Activated CD4-positive, CD25-positive, alpha-beta regulatory T cell treated with anti-CD3 and anti-CD28 coated beads, Interleukin-2, amount 50 U/mL, for 72 hours (primary cell): ENCODE measurements at places on chromosomes 13 and 19.

GRCh38 chr19:44785993-44786392 lies 8.3 kb downstream of the CBLC start:
- DNase-seq: no peak

DNA sequence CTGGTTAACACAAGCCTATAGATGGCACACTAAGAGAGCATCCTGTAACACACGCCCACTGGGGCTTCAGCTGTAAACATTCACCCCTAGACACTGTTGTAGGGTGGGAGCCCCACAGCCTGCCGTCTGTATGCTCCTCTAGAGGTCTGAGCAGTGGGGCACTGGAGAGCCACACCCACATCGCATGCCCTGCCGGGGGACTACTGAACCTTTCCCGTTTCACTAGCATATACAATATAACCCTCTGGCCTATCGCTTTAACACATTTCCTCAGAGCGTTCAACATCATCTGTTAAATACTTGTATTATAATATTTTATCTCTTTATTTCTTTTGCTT lies 73.4 kb downstream of the PCDH9 start:
- no peak for DNase-seq

DNA sequence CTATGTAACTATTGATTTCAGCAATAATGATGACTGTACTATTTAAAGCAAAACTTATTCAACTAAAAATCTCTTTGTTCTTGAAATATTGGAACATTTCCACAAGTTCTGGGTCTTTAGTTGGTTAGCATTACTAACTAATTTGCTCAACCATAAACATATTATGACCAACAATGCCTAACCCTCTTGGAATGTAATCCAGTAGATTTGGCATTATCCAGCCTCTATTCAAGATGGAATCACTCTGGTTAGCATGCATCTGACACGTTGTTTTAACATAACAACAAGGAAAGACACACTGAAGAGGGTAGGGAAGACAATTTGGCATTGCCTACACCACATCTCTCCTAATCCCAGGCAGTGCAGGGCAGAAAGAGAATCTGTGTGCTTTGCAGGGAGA lies 941.3 kb upstream of the PCDH20 start:
- no peak for DNase-seq

GRCh38 chr13:37029617-37030016 lies 29.0 kb downstream of the EXOSC8 start:
- DNase-seq: no peak

- DNase-seq: no peak
Measured at GRCh38 chr19:39194832-39195542, 1.8 kb upstream of the NCCRP1 start.

- DNase-seq: no peak
Measured at GRCh38 chr19:2724148-2724557, 3.0 kb upstream of the DIRAS1 start.

DNA sequence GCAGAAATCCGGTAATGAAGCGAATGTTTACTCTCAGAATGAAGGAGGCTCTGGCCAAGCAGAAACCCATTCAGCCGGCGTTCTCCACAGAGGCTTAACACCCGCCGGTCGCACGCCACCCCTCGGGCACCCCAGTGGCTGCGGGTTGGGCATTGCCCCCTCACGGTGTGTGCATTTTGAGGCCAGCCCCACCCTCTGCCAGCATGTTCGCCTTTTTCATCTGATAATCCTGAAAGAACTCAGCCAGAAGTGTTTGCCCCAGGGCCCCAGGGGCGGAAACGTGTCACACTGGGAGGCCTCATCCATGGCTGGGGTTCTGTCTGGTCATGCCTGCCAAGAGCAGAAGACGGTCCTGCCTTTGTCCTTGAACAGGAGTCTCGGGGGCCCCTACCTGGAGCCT lies 34.2 kb downstream of the COMP start:
- no peak for DNase-seq

- no peak for DNase-seq
Measured at GRCh38 chr13:98835156-98835555, 82.7 kb upstream of the SLC15A1 start.

DNA sequence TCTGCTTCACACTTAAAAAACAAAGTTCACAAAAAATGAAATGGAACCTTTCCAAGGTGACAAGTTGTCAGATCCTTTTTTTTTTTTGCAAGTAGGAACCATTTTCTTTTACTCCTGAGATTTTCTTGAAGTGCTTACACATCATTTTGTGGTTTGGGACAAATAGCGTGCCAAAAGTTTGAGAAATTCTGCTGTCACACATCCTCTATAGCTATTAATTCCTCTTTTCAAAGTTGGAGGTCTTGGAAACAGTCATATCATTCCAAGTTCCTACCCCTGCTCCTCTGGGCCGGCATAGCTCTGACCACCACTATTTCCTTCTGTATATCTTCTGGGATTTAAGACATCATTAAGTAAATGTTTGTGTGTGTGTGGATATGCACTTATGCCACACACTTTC lies 421.6 kb upstream of the SLC10A2 start:
- DNase-seq: no peak

- DNase-seq: no peak
Measured at GRCh38 chr13:49357694-49358093, 86.2 kb downstream of the CAB39L start.

DNA sequence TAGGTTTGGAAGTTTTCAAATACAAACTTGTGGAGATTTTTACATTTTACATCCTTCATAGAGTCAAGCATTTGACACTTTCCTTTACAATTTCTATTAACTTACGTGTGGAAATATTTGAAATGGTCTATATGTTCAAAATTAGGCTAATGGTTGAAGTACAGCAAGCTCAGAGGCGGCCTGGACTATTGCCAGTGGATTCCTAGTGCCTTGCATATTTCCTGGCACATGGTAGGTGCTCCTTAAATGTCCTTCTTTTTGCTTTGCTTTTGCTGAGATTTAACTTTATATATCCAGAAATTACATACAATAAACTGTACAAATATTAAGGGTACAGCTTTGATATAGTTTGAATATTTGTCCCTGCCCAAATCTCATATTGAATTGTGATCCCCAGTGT lies 93.9 kb downstream of the UBL3 start:
- DNase-seq: no peak

DNA sequence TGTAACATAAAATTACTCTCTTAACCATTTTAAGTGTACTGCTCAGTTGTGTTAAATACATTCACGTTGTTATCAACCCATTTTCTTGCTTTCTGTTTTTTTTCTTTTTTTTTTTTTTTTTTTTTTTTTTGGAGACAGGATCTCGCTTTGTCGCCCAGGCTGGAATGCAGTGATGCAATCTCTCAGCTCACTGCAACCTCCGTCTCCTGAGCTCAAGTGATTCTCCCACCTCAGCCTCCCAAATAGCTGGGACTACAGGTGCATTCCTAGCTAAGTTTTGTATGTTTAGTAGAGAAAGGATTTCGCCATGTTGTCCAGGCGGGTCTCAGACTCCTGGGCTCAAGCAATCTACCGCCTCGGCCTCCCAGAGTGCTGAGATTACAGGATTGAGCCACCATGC lies 42.5 kb upstream of the C13orf42 start:
- DNase-seq: no peak

- no peak for DNase-seq
Measured at GRCh38 chr13:34416971-34417380, 525.1 kb upstream of the NBEA start.

DNA sequence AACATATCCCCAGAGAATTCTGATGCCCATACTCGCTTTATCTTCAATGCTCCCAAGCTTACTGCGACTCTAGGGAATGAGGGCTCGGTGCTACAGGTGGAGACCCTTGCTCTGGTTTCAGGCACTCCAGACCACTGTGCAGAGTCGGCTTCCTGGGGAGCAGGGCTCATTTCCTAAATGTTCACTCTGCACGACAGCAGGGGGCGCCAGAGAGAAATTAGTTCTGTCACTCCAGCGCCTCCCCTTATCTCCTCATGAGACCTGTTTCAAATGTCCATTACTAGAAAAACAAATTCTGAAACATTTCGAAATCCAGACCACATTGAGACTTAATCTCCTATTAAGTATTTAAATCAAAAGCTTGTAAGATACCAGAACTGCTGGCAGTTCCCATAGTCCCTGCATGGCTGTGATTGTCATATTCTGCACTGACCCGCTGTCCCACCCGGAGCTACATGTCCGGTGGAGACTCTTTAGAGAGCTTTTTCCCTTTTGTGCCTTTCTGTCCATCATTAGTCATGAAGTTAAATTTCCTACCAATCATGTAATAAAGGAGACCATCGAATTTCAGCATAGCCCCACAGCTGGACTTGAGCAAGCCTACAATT lies 22.4 kb downstream of the EPSTI1 start:
- peak; percentile 86 for DNase-seq

DNA sequence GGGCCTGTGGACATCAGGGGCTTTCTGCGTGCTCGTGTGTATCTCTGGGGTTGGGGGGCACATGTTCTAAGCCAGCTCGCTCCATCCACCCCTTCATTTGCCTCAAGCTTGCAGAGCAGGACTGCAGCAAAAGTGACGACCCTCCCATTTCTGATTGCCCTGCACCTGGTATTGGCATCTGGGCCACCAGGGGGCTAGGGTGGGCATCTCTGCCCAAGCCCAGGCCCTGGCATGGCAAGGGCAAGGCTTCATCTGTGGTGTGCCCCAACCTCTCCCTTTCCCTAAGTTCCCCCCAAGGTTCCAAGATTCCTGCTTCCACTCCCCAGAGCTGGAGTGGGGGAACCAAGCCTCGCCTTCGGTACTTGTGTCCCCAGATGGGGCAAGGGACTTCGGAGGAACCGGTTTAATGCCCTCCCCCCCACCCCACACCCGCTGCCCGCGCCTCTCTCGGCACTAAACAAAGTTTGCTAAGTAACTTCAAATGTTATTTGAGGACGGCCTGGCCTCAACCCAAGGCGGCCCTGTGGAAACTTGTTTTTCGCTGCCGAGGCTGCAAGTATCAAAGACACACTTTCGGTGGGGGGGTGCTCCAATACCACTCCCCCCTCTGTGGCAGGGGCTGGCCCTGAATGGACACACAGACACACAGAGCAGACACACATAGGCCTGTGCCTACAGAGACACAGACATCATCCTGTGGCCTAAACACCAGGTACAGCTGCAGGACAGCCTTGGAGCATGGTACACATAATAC lies 12.2 kb downstream of the NFIX start:
- DNase-seq: no peak

- no peak for DNase-seq
Measured at GRCh38 chr19:12985049-12985776, 10.1 kb upstream of the NFIX start.

DNA sequence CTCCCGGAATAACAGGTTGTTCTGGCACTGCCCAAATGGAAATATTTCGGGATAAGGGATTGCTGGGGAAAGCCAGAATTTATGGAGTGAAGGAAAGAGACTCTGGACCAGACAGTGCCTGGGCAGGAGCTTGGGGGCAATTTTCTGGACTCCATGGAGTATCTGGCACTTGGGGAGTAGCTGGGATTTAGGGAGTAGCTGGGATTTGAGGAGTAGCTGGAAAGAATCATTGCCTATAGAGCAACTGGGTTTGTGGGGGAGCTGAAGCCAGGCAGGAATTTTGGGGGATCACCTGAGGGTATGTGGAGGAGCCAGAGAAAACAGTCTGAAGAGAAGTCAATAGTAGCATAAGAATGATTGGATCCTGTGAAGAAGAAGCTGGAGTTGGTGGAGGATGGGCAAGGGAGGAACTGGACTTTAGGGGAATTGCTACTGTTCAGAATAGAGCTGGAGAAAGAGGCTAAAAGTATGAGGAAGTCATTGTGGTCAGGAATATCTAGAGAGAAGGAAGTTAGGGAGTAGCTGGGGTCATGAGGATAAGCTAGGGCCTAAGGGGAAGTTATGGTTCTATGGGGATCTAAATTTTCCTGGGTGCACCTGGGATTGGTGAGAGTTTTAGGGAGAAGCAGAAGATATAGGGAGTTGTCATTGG lies 14.8 kb downstream of the FSD1 start:
- no peak for DNase-seq

- DNase-seq: no peak
Measured at GRCh38 chr19:52307275-52307674, 10.3 kb downstream of the ZNF480 start.

- peak; percentile 47 for DNase-seq
Measured at GRCh38 chr19:40365613-40366401, 17.3 kb downstream of the PLD3 start.

DNA sequence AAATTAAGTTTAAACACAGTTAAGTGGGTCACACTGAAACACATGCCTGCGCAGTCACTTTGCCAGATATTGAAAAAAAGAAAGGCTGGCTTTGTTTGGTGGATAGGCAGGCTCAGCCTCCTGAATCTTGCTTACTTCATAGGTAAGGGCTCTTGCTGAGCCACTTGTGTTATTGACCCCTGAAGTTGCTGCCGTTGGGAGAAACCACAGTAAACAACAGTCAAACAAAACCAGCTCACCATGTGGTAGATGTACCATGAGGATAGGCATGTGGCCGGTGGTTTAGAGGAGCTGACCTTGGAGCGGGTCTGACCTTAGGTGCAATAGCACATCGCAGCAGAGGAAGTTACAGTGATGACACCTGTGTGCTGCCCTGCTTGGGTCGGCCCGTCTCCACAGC lies 52.2 kb downstream of the SPATA13 start:
- no peak for DNase-seq

- no peak for DNase-seq
Measured at GRCh38 chr19:11507370-11508078, 1.9 kb upstream of the ZNF653 start.

DNA sequence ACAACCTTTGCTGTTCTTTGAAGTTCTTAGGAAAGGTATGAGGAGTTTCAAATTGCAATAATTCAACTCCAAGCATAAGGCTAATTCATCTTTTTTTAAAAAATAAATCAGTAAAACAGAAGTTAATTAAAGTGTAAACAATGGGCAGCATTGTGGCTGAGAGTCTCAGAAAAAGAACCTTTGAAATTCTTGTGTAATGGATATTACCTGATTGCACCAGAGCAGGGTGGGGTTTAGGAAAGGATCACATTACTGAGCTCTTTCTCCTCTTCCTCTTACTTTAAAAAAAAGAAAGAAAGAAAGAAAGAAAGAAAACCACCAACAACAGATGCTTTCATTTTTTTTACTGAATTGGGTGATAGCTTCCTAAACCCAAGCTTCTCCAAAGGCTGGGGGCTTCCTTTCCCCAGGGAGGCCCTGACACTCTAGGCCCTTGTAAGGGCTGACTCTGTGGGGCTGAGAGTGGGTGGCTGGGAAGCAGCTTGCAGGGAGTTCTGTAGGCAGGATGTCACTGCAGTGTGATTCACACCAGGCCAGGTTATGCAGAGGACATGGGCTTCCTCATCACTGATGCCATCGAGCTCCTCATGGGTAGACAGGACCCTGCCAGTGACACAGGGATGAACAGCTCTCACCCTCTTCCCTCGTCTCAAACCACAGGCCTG lies 564.5 kb downstream of the FGF9 start:
- DNase-seq: no peak

DNA sequence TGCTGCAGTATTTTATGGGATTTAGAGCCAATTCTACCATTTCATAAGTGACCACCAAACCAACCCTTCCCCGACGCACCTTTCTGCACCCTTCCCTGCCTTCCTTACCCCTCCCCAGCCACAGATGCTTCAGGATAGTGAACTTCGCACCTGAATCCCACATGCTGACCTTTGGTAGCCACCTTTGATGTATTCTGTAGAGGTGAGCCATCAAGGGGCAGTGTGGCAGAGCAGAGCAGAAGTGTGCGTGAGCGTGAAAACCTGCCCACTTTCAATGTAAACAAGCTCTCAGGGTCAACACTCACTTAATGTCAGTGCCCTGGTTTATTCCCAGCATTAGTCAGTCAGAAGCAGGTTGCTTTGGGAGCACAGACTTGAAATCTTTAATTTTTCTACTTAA lies 107.7 kb downstream of the FRY start:
- DNase-seq: no peak

- DNase-seq: no peak
Measured at GRCh38 chr13:36530861-36531590, 98.7 kb downstream of the CCNA1 start.

- no peak for DNase-seq
Measured at GRCh38 chr19:54561840-54562239, 11.8 kb upstream of the LILRA2 start.

- no peak for DNase-seq
Measured at GRCh38 chr13:112185466-112185865, 118.5 kb downstream of the SOX1 start.
